ENCODE measurements at places on chromosomes 13 and 19.

GRCh38 chr13:66098931-66099628 lies 1131.1 kb downstream of the PCDH9 start:
- no peak for DNase-seq

DNA sequence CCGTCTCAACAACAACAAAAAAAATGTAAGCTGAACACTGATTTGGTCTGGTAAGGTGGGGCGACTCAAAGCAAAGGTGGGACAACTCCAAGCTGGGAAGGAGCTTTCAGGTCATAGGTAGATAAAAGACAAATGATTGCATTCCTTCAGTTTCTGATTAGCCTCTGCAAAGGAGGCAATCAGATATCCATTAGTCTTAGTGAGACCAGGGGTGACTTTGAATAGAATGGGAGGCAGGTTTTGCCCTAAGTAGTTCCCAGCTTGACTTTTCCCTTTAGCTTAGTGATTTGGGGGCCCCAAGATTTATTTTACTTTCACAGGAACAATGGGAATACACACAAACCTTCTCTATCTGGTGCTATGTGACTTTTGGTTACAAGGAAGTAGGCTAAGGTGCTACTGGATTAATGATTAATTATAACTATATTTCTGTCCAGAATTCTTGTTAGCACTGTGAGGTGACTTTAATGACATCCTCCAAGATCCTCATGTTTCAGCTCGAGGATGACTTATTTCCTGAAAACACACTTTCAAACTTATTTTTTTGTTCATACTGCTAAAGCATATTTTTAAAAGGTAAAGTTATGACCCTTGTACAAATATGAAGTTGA lies 10.6 kb upstream of the MTRF1 start:
- no peak for DNase-seq

GRCh38 chr19:35733180-35734125 lies 8.8 kb downstream of the IGFLR1 start:
- no peak for DNase-seq

- DNase-seq: no peak
These were observed 39.2 kb downstream of the GATAD2A start for GRCh38 chr19:19444681-19445155.

DNA sequence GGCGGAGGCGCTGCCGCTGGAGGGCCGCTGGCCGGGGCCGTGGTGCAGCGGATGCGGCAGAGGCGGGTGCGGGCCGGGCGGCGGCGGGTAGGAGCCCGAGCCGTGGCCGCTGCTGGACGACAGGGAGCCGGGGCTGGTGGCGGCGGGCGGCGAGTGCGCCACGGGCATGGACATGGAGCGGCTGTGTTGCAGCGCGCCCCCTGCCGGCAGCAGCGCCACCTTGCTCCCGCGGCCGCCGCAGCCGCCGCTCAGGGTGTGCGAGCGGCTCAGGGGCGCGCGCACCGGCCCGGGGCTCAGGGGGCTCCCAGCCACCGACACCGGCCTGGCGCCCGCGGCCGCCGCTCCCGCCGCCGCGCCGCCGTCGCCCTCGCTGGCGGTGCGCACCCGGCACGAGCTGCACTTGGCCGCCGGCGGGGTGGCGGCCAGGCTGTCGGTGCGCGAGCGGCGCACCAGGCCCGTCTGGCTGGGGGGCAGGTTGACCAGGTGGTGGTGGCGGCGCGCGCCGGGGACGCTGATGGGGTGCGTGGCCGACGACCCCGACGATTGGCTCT lies 1.7 kb downstream of the IRS2 start:
- no peak for DNase-seq

DNA sequence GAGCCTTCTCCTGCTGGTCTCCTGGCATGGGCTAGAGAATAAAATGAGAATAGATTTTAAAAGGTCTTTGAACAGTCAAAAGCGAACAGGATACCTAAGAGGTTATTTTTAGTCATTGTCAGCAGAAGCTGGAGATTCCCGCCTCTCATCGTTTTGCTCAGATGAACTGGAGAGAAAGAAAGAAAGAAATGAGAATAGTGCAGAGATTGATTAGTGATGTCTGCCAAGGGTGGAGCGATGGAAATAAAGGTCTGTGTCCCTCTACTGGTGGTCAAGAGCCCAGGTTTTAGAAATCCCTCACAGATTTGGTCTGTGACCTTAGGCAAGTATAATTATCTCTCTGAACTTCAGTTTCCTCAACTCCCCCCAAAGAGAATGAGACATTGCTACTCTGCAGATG lies 5.3 kb downstream of the NCAN start:
- DNase-seq: no peak

DNA sequence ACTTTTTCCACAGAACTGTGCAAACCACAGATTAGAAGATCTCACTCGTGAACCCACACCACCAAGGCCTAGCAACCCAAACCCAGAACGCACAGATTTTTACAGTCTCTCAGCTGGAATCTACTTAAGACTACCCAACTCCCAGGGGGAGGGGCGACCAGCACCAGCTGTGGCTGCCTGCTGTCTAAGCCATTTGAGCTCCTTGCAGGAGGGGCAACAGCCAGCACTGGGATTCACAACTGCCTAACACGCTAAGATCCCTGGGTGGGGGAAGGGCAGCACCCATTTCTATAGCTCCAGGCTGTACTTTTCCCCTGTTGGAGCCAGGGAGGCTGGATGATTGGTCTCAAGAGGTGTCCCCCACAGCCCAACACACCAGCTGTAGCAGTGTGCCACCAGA lies 368.8 kb downstream of the SUCLA2 start:
- no peak for DNase-seq

- DNase-seq: no peak
These were observed 278.0 kb downstream of the ITGBL1 start for GRCh38 chr13:101730420-101731000.

DNA sequence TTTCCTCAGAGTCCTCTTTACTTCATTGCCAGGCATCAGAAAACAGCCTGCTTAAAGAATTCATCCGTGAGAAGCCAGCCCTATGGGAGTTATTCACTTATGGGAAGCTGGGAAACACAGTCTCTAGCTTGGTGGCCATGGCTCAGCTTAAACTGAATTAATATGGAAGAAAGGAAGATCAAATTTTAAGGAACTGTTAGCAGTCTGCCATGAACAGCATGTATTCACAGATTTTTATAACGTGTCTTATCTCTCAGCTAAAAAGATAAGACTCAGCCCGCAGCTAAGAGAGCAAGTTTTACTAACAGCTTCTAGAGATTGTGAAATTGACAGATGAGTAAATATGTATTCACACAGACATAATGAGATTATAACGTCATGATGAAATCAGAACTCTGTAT lies 253.7 kb upstream of the RXFP2 start:
- no peak for DNase-seq

GRCh38 chr19:24051516-24051915 lies 35.5 kb upstream of the ZNF254 start:
- DNase-seq: no peak

DNA sequence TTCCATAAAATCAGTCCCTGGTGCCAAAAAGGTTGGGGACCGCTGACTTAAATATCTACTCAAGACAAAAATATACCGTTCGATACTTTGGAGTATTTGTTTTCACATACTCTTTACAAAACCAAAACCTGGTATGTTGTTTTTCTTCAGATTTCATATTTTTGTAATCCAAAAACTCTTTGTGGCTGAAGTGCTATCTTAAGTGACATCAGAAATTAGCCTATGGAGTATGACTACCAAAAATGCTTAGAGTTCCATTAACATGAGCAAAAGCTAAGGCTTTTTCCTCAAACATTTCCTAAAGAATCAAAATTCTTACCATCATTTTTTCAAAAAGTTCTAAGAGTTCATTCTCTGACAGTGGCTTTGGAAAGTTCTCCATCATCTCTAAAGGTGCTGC lies 52.0 kb downstream of the DIAPH3 start:
- DNase-seq: no peak

- no peak for DNase-seq
These were observed 18.4 kb downstream of the ELL start for GRCh38 chr19:18503337-18503970.

GRCh38 chr19:7381073-7381390 lies 32.3 kb downstream of the ARHGEF18 start:
- DNase-seq: no peak

GRCh38 chr13:31927219-31927653 lies 104.3 kb upstream of the FRY start:
- DNase-seq: no peak

- DNase-seq: no peak
These were observed 300.1 kb downstream of the TBC1D4 start for GRCh38 chr13:75181906-75182305.

DNA sequence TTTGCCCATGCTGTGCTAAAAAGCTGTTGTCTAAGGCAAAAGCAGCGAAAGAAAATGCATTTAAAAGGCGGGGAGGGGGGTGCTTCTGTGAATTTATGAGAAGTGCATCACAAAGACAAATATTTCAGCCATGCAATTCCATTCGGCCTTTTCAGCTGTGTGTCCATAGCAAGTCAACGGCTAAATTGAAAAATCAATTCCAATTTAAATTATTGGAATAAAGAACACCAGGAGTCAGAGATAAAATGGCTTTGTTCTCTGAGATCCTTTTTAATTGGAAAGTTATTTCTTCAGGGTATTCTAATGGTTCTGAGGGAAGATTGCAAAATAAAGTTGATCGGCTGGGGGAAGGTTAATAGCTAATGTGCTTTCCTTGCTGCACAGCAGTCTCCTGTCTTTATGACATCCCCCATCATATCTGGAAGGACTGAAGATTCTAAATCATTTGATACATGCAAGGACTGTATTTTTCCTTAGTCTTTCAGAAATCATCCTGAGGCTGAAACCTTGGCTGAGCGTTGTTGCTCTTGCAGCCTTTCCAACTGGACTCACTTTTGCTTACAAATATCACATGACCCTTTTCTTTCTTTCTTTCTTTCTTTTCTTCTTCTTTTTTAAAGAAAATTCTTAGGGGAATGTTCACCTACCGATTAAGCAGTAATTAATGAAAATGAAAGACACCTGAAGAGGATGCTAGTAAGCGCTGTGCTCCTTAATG lies 647.1 kb downstream of the DACH1 start:
- no peak for DNase-seq

DNA sequence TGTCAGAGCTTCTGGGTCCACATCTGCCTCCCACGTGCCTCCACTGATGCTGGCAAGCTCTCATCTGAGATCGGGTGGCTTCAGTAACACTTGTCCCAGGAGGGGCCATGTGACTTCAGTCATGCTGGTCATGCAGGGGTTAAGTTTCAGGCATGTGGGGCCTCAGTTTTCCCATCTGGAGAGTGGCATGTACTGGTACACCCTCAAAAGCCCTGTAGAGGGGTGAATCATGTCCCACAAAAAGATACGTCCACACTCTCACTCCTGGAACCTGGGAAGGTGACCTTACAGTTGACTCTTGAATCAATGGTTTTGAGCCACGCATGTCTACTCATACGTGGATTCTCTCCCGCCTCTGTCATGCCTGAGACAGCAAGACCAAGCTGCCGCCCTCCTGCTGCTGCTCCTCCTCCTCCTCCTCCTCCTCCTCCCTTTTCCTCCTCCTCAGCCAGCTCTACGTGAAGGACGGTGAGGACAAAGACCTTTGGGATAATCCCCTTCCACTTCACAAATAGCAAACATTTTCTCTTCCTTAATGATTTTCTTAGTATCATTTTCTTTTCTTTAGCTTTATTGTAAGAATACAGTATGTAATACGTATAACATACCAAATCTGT lies 53.7 kb downstream of the COMP start:
- DNase-seq: no peak

- DNase-seq: no peak
These were observed 48.4 kb upstream of the CYP2A13 start for GRCh38 chr19:41039806-41040205.

- DNase-seq: no peak
These were observed 348.3 kb downstream of the TDRD3 start for GRCh38 chr13:60745343-60745742.

DNA sequence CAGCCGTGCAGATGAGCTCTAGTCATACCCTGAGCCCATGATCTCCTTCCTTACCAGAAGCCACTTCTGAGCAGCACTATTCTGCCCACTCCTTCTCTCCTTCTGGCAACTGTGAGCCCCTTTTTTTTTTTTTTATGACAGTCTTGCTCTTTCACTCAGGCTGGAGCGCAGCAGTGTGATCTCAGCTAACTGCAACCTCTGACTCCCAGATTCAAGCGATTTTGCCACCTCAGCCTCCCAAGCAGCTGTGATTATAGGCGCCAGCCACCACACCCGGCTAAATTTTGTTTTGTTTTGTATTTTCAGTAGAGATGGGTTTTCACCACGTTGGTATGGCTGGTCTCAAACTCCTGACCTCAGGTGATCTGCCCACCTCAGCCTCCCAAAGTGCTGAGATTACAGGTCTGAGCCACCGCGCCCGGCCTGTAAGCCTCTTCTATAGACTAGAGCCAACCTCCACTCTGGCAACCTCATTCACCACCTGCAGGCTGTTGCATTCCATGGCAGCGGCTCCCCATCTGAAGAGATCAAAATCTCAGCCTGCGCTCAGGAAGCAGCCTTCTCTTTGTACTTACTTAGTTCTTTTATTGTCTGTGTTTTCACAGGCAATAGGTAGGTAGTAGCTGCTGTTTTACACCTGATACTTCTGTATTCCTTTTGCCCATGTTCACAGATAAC lies 34.8 kb upstream of the NDFIP2 start:
- no peak for DNase-seq

DNA sequence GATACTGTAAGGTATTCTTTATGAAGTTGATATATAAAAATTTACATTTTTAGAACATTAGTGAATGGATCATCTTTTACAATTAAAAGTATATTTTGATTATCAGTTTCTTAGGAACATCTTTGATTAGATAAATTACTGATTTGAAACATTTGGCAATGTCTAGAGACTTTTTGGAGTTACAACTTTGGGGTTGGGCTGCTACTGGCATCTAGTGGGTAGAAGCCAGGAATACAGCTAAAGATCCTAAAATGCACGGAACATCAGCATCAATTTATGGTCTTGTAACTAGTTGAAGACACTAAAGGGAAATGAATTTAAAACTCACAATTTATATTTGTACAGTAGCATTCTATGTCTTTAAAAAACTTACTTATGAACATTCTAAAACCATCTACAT lies 19.9 kb downstream of the POMP start:
- DNase-seq: no peak

GRCh38 chr19:558770-559439 lies 13.5 kb upstream of the BSG start:
- DNase-seq: no peak

- no peak for DNase-seq
These were observed 47.9 kb downstream of the CAB39L start for GRCh38 chr13:49395878-49396380.

GRCh38 chr19:1288833-1289685 lies 3.4 kb downstream of the EFNA2 start:
- DNase-seq: no peak

DNA sequence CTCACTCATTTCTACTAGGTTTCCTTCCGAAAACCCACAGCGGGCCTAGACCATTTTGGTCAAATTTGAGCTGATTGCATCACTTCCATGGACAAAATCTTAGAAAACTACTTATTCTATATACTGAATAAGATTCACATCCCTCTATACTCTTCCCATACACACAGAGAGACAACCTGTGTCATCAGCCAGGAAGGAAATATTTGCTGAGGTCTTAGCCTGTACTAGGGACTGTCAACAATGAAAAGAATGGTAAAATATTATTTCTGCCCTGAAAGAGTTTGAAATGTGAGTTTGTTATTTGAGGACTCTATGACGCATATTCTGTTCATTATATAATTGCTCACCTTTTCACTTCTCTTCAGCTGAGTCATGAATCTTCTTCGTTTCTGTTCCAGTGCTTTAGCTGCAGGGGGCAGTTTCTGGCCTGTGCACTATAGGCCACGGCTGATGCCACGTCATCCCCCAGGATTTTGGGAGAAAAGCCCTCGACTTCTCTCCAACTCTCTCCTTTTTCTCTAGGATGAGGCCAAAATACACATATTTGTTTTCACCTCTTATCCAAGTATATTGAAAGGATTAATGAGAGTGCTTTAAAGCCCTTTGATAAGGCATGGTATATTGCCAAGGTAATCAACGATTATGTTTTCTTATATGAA lies 47.7 kb downstream of the GSX1 start:
- DNase-seq: no peak

Data from esophagus squamous epithelium (tissue), 5 donors.